ENCODE measurements at places on chromosomes 6 and 20.

DNA sequence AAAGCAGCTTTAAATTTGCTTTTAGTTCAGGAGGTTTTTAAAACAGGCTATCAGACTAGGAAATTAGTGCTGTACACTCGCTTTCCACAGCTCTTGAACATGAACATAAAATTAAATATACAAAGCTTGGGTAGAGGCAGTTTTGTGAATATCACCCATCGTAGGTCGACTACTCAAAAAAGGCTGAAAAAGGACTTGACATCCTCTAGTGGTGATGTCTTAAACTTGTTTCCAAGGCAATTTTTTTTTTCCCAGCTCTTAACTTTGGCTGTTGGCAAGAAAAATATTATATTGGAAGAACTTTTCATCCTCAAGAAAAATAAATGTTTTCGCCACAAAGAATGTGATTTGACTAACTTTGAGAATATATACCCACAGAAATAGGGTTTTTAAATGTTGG, 2.9 kb downstream of the MAP7 start:
- peak; percentile 50 for DNase-seq

DNA sequence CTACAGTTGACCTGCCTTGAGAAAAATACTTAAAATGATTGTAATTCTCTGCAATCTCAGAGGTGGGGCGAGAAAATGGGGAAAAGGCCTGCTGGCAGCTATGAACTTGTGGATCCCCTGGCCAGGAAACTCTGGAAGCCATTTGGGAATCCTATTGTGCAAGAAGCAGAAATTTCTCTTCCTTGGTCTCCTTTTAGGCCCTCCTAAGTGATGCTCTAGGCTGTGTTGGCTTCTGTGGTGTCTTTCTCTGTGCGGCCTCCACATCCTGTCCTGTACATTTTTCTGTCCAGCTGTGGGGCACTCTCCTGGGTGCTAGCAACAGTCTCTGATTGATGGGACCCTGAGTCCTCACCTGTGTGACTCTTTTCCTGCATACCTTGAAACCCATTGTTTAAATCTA, 290.9 kb downstream of the FARS2 start:
- no peak for DNase-seq

- DNase-seq: no peak
These were observed 27.1 kb downstream of the NAPB start for GRCh38 chr20:23393996-23394775.

DNA sequence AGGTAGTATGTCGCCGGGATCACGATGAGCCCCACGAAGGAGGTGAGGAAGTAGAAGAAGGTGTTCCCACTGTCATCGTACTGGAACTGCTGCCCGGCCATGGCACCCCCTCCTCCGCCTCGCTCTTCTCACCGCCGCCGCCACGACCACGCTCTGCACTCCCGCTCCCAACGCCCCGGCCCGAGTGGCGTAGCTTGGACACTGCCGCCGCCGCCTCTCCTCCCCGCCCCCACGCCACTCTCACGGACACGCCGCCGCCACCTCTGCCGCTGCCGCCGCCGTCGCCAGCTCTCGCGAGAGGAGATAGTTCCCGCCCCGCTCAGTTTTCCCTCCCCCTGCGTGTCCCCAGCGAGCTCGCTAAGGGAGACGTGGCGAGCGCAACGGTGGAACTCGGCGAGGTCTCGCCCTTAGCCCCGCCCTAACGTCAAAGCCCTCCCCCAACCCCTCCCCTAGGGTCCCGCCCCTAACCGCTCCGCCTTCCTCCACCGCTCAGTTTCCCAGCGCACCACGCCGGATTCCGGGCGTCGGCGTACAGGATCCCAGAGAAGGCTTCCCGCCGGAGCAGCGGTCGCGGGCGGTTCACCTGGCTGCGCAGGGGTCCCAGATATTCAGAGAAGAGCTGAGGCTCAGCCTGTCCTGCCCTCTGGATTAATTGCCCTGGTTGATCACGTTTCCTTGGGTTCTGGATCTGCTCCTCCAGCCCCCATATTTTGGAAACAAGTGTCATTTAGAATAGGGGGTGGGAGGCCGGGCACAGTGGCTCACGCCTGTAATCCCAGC, at the start of gene SEC63:
TSS of gene SEC63 (minus strand) at position 300 of the 780 bp plus-strand sequence. CDS start at position 101, 199 bp downstream.
- DNase-seq: peak; percentile 94

DNA sequence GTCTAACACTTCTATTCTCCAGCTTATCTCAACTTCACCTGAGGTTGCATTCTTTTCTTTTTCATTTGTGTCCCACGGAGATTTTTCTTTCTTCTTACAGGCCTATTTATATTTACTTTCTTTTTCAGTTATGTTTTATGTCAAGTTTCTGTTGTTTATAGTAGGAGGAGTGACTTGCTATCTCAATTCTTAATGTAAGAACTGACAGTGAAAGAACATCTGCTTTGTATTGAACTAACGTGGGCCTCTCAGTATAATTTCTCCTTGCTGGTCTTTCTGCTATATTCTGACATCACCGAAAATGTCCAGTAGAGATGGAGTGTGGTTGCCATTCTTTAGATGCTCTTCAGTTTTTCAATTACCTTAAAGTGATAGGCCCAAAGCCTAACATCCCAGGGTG, 521.7 kb downstream of the EPM2A start:
- DNase-seq: no peak

DNA sequence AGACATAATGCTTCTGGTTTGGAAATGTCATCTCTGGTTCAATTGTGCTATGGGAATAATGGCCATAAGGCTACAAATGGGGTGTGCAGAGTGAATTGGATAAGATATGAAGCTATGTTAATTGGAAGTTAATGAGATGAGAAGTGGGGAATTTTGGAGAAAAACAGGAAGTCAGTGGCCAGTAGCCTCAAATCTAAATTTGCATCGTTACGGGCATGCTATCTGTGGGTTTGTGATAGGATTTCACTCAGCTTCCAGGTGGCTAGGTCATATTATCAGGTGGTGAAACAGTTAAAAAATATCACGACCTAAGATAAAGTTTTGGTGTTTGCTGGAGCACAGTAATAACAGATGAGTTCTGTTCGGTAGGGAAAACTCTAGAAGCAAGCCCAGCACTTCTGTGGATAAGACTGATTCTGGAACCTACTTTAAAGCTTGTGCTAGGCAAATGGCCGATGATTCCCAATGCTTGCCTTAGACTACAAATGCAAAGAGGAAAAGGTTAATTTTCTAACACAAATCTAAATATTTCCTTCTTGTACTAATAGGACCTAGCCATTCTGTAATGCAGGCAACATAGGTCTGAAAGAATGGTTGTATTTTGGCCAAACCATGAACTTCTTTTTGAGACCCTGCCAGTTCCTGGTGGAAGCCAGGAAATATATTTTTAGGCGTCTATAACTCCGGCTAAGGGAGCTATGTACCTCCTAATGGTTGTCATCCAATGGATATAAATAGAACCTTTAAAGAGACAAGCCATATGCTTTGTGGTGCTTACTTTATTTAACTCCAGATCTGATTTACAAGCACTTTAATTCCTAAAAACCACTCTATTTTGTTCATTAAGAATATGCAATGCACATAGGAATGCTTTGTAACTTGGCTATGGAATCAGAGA, 111.0 kb downstream of the PLCB1 start:
- DNase-seq: no peak

- DNase-seq: no peak
These were observed 102.9 kb downstream of the SLX4IP start for GRCh38 chr20:10537850-10538480.

DNA sequence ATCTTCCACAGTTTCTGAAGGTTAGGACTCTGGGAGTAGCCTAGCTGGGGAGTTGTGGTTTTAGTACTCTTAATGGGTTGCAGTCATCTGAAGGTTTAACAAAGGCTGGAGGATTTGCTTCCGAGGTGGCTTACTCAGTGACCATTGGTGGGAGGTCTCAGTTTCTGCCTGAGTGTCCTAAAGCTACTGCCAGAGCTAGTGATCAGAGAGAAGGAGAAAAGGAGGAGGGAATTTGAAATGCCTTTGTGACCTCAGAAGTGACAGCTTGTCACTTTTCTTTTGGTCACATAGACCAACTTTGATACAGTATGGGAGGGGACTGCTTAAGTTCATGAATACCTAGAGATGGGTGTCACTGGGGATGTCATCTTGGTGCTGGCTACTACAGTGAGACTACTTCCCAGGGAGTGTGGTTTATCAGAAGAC, 41.3 kb downstream of the NCOA3 start:
- DNase-seq: no peak

- no peak for DNase-seq
These were observed 166.9 kb downstream of the CDH4 start for GRCh38 chr20:61419010-61419409.

DNA sequence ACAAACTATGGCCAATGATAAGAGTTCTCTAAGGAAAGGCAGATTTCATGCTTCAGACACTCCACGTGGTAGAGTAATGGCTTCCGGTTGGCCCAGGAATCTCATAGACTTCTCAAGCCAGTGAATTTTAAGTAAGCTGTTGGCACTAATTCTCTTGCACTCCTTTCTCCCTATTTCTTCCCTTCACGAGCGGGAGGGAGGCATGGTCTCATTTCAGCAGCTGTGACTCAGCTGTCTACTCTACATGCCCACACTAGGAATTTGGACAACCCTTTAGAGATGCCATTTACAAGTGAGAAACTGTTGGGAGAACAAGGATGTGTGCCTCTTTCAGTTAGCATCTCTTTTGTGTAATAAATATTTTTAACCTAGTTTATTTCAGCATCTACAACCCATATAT, 107.7 kb downstream of the PTPRK start:
- no peak for DNase-seq

DNA sequence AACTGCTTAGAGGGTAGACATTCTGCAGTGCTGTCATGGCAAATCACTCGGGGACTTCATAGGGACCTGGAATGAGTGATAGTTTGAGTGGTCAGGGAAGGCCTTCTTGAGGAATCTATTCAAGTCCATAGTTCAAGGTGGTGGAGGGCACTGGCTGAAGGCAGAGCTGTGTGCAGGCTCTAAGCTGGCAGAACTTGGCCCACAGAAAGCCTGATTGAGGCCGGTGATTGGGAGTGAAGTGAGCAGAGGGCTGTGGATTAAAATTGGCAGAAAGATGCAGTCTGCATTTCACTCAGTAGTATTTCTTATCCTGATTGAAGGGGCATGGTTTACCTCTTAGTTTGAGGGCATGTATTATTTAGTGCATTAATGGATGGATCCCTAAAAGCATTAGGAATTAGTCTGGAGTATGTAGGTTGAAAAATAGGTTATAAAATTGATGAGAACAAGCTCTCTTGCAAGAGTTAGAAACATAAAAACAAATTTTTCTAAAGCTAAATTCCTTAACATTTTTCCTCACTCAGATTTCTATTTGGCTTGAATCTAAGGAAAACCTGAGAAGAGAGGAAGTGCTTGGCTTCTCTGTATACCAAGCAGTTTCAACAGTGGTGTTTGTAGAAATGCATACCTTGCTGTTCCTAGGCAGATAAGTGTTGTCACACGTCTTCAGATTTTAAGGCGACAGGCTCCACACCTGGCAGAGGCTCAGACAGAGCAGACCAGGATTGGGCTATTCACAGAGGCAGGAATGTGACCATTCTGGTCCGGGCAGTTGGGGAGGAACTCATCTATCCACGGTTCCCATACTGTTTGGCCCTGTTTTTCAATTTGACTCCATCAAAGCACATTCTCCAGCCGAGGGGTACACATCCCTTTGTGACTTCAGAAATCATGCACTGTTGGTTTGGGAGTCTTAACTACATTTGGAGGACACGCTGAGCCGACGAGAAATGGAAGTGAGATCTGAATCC, 45.2 kb downstream of the UTRN start:
- no peak for DNase-seq

GRCh38 chr6:11215773-11216172, 16.7 kb downstream of the NEDD9 start:
- no peak for DNase-seq

DNA sequence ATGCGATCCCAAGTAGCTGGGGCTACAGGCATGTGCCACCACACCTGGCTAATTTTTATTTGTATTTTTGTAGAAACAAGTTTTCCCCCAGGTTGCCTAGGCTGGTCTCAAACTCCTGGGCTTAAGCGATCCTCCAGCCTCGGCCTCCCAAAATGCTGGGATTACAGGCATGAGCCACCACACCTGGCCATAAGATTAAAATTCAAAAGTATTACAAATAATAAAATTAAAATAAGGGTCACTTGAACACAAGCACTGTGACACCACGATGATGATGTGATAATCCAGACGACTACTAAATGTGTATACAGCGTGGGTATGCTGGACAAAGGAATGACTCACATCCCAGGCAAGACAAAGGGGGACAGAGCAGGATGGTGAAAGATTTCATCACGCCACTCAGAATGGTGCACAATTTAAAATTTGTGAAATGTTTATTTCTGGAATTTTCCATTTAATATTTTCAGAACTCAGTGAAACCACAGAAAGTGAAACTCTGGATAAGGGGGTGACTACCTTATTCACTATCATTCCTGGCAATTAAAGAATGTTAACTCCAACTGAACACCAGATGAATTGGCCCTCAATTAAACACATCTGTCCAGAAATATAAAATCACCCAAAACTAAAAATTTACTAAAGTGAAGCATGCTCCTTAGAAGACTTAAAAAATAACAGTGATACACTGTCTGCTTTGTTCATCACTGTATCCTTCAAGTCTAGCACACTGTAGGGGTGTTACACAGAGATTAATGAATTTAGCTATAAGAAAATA, 13.1 kb downstream of the B4GALT5 start:
- no peak for DNase-seq

GRCh38 chr6:35368038-35368887, 25.9 kb downstream of the PPARD start:
- DNase-seq: no peak

GRCh38 chr6:112311950-112312547, 35.1 kb upstream of the RFPL4B start:
- no peak for DNase-seq

DNA sequence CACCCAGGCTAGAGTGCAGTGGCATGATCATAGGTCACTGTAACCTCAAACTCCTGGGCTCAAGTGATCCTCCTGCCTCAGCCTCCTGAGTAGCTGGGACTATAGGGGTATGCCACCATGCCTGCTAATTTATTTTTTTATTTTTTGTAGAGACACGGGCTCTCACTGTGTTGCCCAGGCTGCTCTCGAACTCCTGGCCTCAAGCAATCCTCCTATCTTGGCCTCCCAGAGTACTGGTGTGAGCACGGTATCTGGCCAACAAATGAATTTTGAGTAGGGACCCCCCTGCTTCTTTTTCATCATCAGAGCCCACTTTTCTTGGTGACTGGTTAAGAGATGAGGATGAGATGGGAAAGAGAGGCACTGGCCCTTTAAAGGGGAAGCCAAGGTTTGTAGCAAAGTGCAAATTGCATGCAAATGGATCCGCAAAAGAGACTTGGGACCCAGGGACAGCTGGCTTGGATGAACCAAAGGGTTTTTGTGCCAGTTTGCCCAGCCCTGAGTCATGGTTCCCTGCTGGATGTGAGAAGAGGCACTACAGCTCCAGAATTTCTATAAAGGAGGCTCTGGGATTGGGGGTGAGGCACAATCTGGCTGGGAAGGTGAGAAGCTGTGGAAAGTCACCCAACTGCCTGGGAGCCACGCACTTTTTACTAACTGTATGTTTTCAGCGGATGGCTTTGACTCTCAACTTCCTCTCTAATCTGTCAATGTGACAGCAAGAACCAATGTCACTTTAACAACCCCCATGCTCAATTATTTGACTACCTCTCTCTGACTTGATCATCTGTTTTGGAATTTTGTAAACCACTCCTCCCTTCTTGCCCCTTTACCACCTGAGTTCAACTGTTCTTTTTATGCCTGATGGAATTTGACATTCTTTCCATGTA, 58.7 kb upstream of the RNF24 start:
- peak; percentile 10 for DNase-seq
